Activated CD4-positive, alpha-beta T cell treated with anti-CD3 and anti-CD28 coated beads, Interleukin-2, amount 50 U/mL, for 1 hour (primary cell): ENCODE measurements at places on chromosomes 6 and 20.

DNA sequence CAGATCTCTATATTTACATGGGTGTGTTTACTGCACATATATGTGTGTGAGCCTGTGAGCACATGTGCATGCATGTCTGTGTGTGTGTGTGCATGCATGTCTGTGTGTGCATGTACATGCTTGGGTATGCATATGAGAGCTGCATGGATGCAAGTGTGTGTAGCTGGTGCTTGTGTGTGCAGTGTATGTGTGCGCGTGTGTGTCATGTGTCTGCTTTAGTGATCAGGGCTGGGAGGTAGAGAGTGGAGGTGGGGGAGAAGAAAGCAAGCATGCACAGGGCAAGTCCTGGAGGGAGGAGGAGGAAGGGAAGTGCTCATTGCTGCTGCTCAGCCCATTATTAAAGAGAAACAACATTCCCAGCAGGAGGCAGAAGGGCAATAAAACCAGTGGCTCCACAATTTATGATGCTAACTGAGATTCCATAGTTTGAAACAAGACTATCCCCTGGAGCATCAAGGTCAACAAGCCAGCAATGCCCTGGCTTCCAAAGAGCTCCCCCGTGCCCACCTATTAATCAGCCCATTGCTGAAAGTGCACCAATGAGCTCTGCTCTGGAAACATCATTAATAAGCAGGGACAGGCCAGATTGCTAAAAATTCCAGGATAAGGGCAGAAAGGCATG is 414.0 kb downstream of the MAFB start:
- no peak for DNase-seq

- DNase-seq = no peak
These were observed 116.9 kb downstream of the KIF13A start for GRCh38 chr6:17870300-17871188.

- DNase-seq = no peak
These were observed 24.4 kb upstream of the ID1 start for GRCh38 chr20:31580706-31581105.

DNA sequence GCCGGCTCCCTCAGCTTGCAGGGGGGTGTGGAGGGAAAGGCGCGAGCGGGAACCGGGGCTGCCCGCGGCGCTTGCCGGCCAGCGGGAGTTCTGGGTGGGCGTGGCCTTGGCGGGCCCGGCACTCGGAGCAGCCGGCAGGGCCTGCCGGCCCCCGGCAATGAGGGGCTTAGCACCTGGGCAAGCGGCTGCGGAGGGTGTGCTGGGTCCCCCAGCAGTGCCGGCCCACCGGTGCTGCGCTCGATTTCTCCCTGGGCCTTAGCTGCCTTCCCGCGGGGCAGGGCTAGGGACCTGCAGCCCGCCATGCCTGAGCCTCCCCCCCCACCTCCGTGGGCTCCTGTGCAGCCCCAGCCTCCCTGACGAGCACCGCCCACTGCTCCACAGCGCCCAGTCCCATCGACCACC is 514.5 kb upstream of the GJE1 start:
- no peak for DNase-seq

GRCh38 chr6:24321538-24322162 is 36.2 kb downstream of the DCDC2 start:
- no peak for DNase-seq

- DNase-seq = no peak
These were observed 12.5 kb downstream of the PTK7 start for GRCh38 chr6:43088654-43089056.

DNA sequence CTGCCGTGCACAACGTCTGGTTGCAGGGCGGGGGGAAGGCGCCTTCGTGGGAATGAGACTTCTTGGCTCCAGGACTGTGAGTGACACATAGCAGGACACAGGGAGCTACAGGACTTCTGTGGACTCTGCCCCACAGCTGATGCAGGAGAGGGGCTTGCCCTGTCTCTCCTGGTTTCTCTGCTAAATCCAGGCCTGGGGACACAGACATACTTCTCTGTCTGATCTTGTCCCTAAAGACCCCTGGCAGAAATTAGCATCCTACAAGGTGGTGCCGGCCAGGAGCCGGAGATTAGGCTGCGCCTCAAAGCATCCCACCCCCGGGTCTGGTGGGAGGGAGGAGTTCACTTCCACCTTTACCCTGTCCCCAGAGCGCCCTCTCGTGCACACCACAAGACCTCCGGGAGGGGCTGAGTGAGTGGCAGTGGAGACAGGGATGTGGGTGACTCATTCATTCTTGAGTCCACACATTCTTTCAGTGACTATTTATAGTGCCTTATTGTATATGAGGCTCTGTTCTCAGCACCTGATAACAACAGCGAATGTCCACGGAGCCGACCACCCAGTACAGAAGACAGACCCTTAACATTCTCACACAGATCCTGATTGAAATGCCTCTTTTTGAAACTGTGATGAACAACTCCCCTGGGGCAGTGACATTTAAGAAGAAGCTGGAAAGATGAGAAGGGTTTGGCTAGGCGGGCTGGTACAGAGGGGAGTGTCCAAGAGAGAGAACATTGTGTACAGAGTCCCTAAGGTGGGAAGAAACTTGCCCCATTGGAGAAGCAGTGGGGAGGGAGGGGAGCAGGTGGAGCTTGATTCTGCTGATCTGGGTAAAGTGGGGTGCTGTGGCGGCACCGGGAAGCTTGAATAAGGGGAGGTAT is 39.0 kb downstream of the GMPR start:
- DNase-seq = no peak

- no peak for DNase-seq
These were observed 29.3 kb upstream of the SLC23A2 start for GRCh38 chr20:5030348-5031205.

- DNase-seq = no peak
These were observed 143.8 kb downstream of the FNDC1 start for GRCh38 chr6:159313018-159313417.

DNA sequence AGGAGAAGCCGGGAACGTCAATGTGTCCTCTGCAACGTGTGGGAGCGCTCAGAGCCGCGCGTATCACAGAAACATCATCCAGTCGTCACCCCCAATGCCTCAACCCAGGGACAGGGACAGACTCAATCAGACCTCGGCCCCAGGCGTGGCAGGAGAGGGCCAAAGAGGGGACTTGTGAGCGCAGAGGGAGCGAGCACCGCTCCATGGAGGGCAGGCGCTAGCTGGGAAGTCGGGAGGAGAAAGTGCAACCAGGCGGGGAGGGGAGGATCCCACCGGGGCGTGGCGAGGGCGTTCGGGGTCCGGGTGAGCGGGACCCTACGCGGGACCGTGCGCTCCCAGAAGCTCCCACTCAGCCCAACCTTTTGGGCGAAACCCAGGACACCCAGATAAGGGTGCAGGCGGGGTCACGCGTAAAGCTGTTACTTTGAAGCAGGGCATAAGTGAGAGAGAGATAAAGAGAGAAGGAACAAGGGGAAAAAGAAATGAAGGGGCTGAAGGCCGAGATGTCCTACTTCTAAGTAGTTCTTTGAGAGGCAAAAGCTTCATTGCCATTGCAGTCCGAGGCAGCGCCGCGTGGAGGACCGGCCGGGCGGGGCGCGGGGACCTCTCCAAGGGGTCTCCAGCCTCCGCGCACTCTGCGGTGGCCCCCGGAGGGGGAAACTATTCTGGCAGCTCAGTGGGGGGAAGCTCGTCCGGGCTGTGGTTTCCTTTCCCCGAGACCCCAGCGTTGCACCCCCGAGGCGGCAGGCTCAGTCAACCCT is 862 bp upstream of the SOBP start:
- no peak for DNase-seq

GRCh38 chr6:37570482-37571133 is 70.9 kb upstream of the CCDC167 start:
- DNase-seq = no peak

DNA sequence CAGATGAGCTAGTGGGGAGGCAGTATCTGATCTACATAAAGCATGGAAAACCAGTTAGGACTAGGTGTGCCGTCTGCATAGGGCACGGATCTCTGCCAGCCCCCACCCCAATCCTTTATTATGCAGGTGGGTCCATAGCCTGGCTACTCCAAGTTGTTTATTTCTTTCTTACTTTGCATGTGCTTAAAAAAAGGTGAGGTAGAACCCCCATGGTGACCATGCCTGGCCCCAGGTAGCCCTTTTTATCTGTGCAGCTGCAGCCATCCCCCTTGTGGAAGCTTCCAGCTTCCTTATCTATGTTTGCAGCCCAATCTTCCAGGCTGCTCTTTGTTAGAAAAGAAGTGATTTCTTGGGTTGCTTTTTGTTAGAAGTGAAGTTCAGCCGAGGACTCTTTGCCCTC is 9.0 kb upstream of the TREM2 start:
- no peak for DNase-seq

- DNase-seq = peak; percentile 61
These were observed 611 bp upstream of the RAB22A start for GRCh38 chr20:58308680-58309527.

- DNase-seq = no peak
These were observed 2.4 kb downstream of the LRRN4 start for GRCh38 chr20:6051505-6051904.

DNA sequence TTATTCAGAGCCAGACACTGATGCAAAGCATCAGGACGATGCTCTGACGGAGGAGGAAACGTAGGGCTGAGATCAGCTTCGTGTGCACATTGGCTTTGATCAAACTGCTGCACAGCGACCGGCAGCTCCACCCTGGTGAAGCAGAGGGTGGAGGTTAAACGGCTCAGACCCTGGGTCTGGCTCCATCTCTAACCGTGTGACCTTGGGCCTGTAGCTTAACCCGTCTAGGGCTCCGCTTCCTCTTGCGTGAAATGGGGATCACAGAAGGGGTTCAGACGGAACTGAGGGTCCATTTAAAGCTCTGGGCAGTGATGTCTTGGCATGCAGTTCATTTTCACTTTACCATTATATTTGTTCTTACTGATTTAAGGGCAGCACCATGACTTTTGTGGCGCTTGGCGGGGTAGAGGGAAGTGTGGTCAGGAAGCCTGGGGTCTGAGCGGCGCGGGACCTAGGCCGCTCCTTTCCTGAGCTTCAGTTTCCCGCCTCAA is 644 bp downstream of the RBL1 start:
- peak; percentile 58 for DNase-seq

GRCh38 chr6:44263354-44264100 is 1.8 kb downstream of the NFKBIE start:
- DNase-seq = no peak

DNA sequence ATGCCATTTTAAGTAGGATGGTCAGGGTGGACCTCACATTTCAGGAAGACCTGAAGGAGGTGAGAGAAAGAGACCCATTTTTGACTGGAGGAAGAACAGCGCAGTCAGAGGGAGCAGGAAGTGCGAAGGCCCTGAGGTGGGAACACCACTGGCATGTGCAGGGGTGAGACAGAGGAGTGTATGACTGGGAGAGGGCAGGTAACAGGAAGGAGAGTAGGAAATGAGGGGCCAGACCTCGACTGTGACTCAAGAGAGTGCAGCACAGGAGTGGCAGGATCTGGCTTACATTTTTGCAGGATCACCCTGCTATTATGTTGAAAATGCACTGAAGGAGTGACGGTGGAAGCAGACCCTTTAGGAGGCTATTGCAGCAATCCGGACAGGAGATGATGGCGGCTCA is 117.7 kb upstream of the CDYL start:
- DNase-seq = no peak

- DNase-seq = no peak
These were observed 48.2 kb upstream of the SRSF6 start for GRCh38 chr20:43409577-43409913.

DNA sequence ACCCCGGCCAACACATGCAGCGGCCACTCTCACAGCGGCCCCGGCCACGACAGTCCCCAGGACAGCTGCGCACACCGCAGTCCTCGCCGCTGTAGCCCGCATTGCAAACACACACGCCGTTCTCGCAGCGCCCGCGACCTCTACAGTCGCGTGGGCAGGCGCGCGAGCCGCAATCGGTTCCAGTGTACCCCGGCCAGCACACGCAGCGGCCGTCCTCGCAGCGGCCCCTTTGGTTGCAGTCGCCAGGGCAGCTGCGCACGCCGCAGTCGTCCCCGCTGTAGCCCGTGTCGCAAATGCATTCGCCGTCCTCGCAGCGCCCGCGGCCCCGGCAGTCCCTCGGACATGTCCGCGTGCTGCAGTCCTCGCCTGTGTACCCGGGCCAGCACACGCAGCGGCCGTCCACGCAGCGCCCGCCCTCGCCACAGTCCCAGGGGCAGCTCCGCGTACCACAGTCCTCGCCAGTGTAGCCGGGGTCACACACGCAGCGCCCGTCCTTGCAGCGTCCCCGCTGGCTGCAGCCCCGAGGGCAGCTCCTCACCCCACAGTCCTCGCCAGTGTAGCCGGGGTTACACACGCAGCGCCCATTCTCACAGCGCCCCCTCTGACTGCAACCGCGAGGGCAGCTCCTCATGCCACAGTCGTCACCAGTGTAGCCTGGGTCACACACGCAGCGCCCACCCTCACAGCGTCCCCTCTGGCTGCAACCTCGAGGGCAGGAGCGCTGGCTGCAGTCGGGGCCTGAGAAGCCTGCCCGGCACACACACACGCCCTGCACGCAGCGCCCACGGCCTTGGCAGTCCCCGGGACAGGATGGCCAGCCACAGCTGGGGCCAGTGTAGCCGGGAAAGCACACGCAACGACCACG is 12.5 kb downstream of the TNXB start:
- no peak for DNase-seq

DNA sequence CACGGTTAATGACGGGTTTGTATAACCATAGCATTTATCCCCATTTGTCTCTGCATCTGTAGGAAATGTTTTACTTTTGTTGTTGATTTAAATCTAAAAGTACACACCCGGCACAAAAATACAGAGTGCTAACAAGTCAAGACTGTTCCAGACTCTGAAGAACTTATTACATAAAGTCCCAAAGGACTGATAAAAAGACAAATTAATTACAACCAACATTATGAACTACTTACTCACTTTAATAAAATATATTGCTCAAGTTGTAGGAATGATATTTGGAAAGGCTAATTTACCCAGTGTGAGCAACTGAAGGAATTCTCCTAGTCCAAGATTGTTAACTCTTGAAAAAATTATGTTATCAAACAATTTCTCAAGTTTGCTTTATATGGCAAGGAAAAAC is 115.6 kb downstream of the KIF13A start:
- no peak for DNase-seq
